MCF 10A (cell line): ENCODE measurements at places on chromosomes 11 and 22. TPM values are rescaled to one million over a fixed set of nuclear protein-coding genes. Genes with fewer than 3 reads are reported as not detected.
A peak's percentile ranks its signal among the peaks of the same experiment; 100 is the strongest.

The LUZP2 gene
- not detected in 2 replicates for total RNA-seq

DNA sequence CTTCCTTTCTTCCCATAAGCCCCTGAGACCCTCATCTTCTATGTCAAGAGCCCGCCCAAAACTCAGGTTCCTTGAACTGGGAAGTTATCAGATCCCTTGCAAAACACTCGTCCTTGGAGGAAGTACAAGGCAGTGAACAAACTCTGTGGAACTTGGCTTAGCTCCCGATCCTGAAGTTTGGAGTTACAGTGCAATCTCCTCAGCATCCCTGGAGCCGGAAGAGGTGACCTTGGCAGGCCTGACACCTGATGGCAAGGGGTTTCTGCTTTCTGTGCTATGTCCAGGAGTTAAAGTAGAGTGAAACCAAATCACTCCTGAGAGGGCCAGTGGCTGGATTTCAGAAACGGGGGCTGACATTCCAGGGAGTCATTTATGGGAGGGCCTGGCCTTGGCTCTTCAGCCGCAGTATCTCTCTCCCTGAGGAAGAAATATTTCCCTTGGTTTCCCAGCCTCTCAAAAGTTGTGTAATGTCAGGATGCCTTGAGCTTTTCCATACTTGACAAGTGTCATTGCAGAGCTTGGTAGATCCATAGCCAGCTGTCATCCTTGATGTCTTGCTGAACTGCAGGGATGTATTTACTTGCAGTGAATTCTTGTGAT lies 1.9 kb upstream of the GRAMD1B start:
- no peak for DNase-seq
- peaks cover 6% of the 10 kb centered on the region for H3K36me3 ChIP-seq
- no peak overlapping the region for H3K27ac ChIP-seq
- H3K4me3 ChIP-seq = no peak overlapping the region
- H3K4me1 ChIP-seq = no peaks in the 10 kb centered on the region

DNA sequence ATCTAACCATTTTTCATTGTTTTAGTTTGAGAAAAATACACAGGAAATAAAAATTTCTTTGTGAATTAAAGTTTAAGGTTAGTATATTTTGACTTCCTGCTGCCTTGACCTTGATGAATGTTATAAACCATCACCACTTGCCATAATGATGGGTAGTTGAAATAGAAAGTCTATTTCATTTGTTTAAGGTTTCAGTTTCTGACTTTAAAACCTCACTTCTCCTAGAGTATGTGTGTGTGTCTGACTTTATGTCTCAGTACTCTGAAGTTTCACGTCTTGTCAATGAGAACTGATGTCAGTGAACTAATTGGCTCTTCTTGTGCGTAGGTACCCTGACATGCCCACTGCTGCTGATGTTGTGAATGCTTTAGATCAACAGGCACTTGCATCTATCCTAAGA lies 188.2 kb downstream of the METTL15 start:
- peaks cover 13% of the 10 kb centered on the region for H3K36me3 ChIP-seq
- peak overlapping the region; percentile 31 for H3K27ac ChIP-seq
- no peaks in the 10 kb centered on the region for H3K4me1 ChIP-seq
- no peaks in the 10 kb centered on the region for H3K27me3 ChIP-seq
- DNase-seq = no peak

The ZFP91 gene
- total RNA-seq = 72.9 and 86.2 TPM in 2 replicates

DNA sequence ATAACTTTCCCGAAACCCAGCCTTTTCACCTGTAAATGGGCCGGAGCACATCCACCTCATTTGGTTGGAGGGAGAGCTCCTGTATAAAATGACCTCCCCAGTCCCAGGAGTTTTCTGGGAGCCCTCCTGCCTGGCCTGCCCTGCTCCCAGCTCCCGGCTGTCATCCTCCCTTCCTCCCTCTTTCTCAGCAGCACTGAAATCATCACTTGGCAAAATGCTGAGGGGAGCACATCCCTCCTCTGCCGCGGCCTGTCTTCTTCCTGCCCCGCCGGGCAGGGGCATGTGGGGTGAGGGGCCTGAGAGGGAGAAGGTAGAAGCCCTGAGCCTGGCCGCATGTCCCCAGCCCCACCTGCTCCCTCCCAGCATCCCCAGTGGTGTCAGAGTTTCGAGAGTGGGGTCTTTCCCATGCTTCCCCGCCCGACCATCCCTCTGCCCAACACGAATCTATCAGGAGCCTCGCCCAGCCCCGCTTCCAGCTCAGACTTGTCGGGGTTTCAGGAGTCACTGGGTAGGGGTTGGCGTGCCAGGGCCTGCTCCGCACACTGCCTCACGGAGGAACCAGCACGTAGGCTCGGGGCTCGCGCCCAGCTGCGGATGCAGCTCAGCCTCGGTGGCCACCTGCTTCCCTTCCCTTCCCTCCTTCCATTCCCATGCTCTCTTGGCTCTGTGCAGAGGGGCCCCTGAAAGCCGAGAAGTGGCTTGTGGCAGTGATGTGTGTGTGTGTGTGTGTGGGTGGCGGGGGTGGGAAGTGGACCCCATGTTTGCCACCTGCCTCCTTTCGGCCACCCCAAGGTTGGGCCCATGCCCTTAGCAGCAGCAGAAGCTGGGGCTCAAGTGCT lies 37.1 kb downstream of the NECTIN1 start:
- H3K36me3 ChIP-seq = no peaks in the 10 kb centered on the region
- peak; percentile 92 for DNase-seq
- H3K27ac ChIP-seq = peak overlapping the region; percentile 92

DNA sequence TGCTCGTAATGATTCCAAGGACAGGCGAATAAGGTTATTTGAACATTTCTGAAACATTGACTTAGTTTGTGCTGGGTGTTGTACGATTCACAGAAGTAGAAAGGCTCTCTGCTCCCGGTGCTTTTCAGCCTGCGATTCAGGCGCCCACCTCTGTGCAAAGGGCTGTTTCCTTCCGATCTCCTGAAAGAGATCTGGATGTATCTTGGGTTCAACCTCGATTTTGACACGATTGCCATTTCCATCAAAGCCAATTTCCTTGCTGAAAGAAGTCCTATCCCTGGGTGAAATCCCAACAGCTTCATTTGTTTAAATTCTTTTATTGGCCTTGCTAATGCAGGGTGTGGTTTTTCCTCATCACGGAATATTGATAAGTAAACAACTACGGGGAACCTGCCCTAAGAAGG lies 1.1 kb upstream of the ZC3H12C start:
- H3K4me3 ChIP-seq = peak overlapping the region; percentile 98
- peak overlapping the region; percentile 98 for H3K27ac ChIP-seq
- H3K4me1 ChIP-seq = peaks cover 26% of the 10 kb centered on the region
- no peaks in the 10 kb centered on the region for H3K27me3 ChIP-seq
- H3K36me3 ChIP-seq = peaks cover 11% of the 10 kb centered on the region
- DNase-seq = no peak

DNA sequence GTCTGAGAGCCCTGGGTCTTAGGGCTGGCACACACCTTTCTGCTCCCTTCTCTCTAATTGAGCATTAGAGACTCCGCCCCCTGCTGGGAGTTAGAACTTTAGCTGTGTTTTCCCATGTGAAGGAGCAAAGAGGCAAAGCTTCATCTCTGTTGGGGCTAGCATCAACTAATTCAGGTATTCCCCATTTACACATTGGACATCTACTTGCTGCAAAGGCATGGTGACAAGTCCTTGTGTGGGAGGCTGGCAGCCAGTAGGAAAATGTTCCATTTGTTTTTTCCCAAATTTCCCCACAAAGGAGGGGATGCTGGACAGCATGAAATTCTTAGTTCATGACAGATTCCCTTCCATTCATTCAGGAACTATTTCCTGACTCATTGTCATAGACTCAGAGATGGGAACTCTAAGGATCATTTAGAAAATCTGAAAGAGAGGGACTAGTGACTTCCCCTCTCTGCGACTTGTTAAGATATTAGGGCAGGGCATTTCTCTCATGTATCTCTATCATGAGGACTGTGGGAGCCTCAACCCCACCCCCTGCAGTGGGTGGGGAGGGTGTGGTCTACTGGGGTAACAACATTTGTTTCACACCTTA lies 3.6 kb downstream of the CD44 start:
- peaks cover 57% of the 10 kb centered on the region for H3K4me1 ChIP-seq
- DNase-seq = peak; percentile 79
- H3K4me3 ChIP-seq = peak overlapping the region; percentile 98
- H3K36me3 ChIP-seq = peaks cover 3% of the 10 kb centered on the region
- peak overlapping the region; percentile 73 for H3K27ac ChIP-seq

The CCDC81 gene
- total RNA-seq = 0.47 and 1.7 TPM in 2 replicates

The KRTAP5-1 gene
- not detected in 2 replicates for total RNA-seq

- H3K4me1 ChIP-seq = no peaks in the 10 kb centered on the region
- H3K4me3 ChIP-seq = no peak overlapping the region
- DNase-seq = no peak
- no peaks in the 10 kb centered on the region for H3K27me3 ChIP-seq
- no peaks in the 10 kb centered on the region for H3K36me3 ChIP-seq
Measured at GRCh38 chr11:48122656-48123055, 94.0 kb upstream of the OR4B1 start.

The SLC39A13 gene
- 56.2 and 56.5 TPM in 2 replicates for total RNA-seq

The KLHL22 gene
- total RNA-seq = 14.7 and 20.9 TPM in 2 replicates

- no peaks in the 10 kb centered on the region for H3K27me3 ChIP-seq
- H3K36me3 ChIP-seq = no peaks in the 10 kb centered on the region
- no peak overlapping the region for H3K4me3 ChIP-seq
- H3K4me1 ChIP-seq = peaks cover 11% of the 10 kb centered on the region
- DNase-seq = peak; percentile 64
- H3K27ac ChIP-seq = no peak overlapping the region
Measured at GRCh38 chr11:7639643-7640025, 33.7 kb downstream of the CYB5R2 start.

DNA sequence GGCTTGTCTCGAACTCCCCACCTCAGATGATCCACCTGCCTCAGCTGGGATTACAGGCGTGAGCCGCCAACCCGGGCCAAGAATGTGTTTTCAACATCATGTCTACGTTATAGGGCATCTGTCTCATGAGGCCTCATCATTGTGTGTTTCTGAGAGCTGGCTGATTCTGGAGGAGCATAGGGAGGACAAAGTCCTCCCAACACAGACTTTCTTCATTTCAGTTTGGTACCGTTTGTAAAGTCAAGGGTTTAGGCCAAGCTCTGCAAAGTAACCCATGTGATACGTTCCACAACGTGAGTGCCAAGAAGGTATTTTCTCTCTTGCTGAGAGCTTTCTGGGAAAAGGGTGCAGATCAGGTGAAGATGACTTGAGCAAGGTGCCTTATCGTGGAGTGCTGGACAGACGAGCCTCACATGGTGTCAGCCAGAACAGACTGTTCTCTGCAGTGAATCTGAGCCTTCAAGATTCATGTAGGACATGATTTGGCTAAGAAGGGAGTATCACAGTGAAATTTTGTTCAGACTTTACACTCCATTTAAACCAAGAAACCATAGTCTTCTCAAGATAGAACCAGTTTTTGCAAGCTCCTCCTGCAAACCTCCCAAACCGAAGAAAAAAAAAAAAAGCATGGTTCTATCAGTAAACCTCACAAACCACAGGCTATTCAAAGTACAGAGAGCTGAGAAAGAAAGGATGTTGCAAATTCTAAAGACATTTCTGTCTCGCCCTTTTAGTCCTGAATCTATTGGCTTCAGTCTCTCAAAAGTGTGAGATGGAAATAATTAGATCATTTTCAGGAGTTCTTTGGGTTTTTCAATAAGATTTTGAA lies 71.7 kb downstream of the DBX1 start:
- H3K27ac ChIP-seq = peak overlapping the region; percentile 39
- peaks cover 9% of the 10 kb centered on the region for H3K4me1 ChIP-seq
- DNase-seq = no peak
- H3K4me3 ChIP-seq = no peak overlapping the region

GRCh38 chr11:41005986-41006385 lies 453.5 kb downstream of the LRRC4C start:
- no peak for DNase-seq
- no peak overlapping the region for H3K27ac ChIP-seq
- no peaks in the 10 kb centered on the region for H3K36me3 ChIP-seq
- H3K4me1 ChIP-seq = peaks cover 7% of the 10 kb centered on the region
- no peak overlapping the region for H3K4me3 ChIP-seq
- no peaks in the 10 kb centered on the region for H3K27me3 ChIP-seq

DNA sequence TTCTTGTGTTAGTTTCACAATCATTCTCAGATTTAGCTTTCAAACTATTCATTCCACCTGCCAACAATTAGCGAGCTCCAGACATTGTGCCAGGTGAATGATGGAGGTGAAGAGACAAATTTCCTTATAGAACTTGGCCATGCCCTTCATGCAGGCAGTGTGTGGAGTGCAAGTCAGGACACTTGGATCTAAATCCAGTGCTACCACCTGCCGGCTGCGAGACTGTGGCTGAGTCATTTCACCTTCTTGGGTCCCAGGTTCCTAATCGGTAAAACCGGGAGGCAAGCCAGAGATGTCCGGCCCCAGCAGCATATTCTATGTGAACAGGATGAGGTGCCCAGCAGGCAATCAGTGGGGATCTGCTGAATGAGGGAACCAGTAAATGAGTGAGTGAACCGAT lies 18.6 kb upstream of the EHF start:
- peaks cover 37% of the 10 kb centered on the region for H3K4me1 ChIP-seq
- DNase-seq = peak; percentile 61
- H3K27me3 ChIP-seq = no peaks in the 10 kb centered on the region
- no peak overlapping the region for H3K27ac ChIP-seq

DNA sequence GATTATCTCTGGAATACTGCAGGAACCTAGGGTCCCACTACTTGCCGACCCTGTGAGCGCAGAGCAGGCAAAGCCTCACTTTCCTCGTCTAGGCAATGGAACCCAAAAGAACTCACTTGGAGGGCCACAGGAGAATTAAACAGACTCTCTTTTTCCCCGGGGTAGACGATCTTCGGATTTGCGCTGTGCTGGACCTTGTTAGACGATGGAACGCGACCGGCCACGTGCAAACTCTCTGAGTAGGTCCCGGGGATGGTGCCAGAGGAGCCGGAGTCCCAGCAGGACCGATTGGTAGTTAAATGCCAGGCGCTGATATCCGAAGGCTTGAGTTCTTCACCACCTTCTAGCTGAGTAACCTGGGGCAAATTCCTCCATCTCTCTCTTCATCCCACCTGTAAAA lies 1.0 kb upstream of the SLC1A2 start:
- H3K4me1 ChIP-seq = no peaks in the 10 kb centered on the region
- no peak overlapping the region for H3K27ac ChIP-seq
- no peak for DNase-seq
- H3K36me3 ChIP-seq = no peaks in the 10 kb centered on the region
- H3K4me3 ChIP-seq = no peak overlapping the region

The MALAT1 gene
- total RNA-seq = 10,851 and 12,068 TPM in 2 replicates
